Adrenal gland (tissue), 19 donors: ENCODE measurements at places on chromosomes 7 and 10. TPM values are rescaled to one million over a fixed set of nuclear protein-coding genes. Genes with fewer than 3 reads are reported as not detected.
A peak's percentile ranks its signal among the peaks of the same experiment; 100 is the strongest.

DNA sequence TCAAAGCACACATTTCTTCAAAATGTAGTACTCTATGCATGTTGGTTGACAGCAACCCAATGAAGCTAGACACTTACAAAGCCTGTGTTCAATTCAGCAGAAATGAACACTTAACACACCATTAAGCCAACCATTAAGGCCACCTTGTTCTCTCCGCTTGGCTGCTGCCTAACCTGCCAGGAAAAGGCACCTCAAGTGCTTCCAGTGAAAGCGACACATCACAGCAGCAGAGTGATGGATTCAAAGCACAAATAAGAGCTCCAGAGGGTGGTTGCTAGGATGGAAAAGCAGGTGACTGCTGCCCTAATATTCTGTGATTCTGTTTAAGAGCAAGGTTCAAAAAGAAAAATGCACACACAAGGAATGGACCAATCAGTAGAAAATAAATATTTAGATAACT is 81.5 kb upstream of the GNAI1 start:
- no peak overlapping the region for H3K4me3 ChIP-seq
- no peak for DNase-seq
- H3K4me1 ChIP-seq, result peaks cover 4% of the 10 kb centered on the region

Gene ATRNL1
- 28.4 TPM for total RNA-seq

GRCh38 chr10:52453501-52453900 is 139.4 kb downstream of the DKK1 start:
- no peaks in the 10 kb centered on the region for H3K36me3 ChIP-seq
- no peak for DNase-seq
- H3K4me1 ChIP-seq, result no peaks in the 10 kb centered on the region
- H3K27me3 ChIP-seq, result no peaks in the 10 kb centered on the region
- no peak overlapping the region for H3K4me3 ChIP-seq
- no peak overlapping the region for H3K27ac ChIP-seq

- H3K27me3 ChIP-seq, result no peaks in the 10 kb centered on the region
- no peak overlapping the region for H3K4me3 ChIP-seq
- H3K4me1 ChIP-seq, result no peaks in the 10 kb centered on the region
- H3K27ac ChIP-seq, result peak overlapping the region; percentile 28
- no peak for DNase-seq
Measured at GRCh38 chr10:95788830-95789229, 32.9 kb downstream of the ENTPD1 start.

Gene NME8
- total RNA-seq, result not detected

DNA sequence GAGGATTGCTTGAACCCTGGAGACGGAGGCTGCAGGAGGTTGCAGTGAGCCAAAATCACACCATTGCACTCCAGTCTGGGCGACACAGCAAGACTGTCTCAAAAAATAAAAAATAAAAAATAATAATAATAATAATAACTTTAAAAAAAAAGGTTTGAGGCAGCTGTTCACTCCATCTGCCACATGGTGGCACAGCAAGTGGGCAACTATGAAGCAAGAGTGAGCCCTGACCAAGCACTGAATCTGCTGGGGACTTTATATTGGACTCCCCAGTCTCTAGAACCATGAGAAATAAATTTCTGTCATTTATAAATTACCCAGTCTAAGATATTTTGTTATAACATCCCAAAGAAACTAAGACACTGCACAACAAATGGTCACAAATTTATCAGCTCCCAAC is 14.6 kb upstream of the BRI3 start:
- no peak overlapping the region for H3K4me3 ChIP-seq
- no peaks in the 10 kb centered on the region for H3K36me3 ChIP-seq
- no peaks in the 10 kb centered on the region for H3K4me1 ChIP-seq
- no peak overlapping the region for H3K27ac ChIP-seq
- H3K27me3 ChIP-seq, result no peaks in the 10 kb centered on the region

DNA sequence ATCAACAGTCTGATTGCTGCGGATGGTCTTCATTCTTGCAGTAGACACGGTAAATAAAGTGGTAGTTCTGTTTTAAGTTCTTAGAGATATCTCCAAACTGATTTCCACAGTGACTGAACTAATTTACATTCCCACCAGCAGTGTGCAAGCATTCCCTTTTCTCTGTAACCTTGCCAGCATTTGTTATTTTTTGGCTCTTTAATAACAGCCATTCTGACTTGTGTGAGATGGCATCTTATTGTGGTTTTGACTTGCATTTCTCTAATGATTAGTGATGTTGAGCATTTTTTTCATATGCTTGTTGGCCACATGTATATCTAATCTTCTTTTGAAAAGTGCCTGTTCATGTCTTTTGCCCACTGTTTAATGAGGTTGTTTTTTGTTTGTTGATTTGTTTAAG is 30.2 kb upstream of the CXCL12 start:
- no peak overlapping the region for H3K27ac ChIP-seq
- H3K27me3 ChIP-seq, result no peaks in the 10 kb centered on the region
- DNase-seq, result no peak
- H3K4me3 ChIP-seq, result no peak overlapping the region
- no peaks in the 10 kb centered on the region for H3K36me3 ChIP-seq

DNA sequence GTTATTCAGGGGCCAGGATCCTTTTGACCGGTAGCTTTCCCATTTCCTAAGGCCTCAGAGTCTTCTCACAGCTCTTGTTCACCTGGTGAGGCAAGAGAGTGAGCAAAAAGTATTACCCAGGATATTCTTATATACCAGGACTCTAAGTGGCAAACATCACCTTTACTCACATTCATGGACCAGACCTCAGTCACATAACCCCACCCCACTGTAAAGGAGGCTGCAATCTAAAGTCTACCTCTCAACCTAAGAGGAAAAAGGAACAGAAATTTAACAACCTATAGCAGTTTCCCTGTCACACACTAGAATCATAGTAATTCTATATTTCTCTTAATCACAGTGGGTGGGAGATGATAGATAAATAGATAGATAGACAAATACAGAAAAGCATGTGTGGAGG is 176.0 kb upstream of the PTPRZ1 start:
- H3K27ac ChIP-seq, result no peak overlapping the region
- no peak for DNase-seq

GRCh38 chr7:27689591-27690164 is 27.0 kb upstream of the HIBADH start:
- no peaks in the 10 kb centered on the region for H3K36me3 ChIP-seq
- H3K27me3 ChIP-seq, result no peaks in the 10 kb centered on the region
- no peak overlapping the region for H3K27ac ChIP-seq
- peak; percentile 72 for DNase-seq
- H3K4me1 ChIP-seq, result peaks cover 6% of the 10 kb centered on the region

DNA sequence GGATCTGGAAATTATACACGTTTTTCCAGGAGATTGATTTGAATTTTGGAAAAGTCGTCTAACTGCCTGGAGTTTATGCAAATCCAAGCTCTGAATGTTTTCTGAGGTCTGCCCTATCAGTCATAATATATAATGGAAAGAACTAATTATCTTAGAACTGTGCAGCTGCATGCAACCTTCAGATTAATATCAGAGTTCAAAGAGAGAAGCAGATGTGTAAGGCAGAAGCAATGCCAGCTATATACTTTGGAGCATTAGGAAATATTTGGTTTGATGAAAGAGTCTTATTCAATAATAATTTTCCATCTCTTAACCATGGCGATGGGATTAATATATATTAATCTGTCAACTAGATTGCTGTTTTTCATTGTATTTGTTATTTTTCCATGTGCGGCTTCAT is 500.9 kb downstream of the NEBL start:
- no peak for DNase-seq
- no peaks in the 10 kb centered on the region for H3K27me3 ChIP-seq
- no peaks in the 10 kb centered on the region for H3K4me1 ChIP-seq
- no peaks in the 10 kb centered on the region for H3K36me3 ChIP-seq
- H3K4me3 ChIP-seq, result no peak overlapping the region
- H3K27ac ChIP-seq, result no peak overlapping the region

GRCh38 chr7:10824154-10824553 is 149.5 kb upstream of the PHF14 start:
- no peaks in the 10 kb centered on the region for H3K36me3 ChIP-seq
- no peaks in the 10 kb centered on the region for H3K4me1 ChIP-seq
- H3K27ac ChIP-seq, result no peak overlapping the region
- H3K27me3 ChIP-seq, result no peaks in the 10 kb centered on the region
- no peak overlapping the region for H3K4me3 ChIP-seq
- no peak for DNase-seq

Gene PCLO
- 5.5 TPM for total RNA-seq

Gene SPACDR
- total RNA-seq, result not detected

Gene ARL5B
- 7.9 TPM for total RNA-seq

- peaks cover 13% of the 10 kb centered on the region for H3K4me1 ChIP-seq
- DNase-seq, result peak; percentile 55
- no peaks in the 10 kb centered on the region for H3K27me3 ChIP-seq
- no peak overlapping the region for H3K27ac ChIP-seq
- no peaks in the 10 kb centered on the region for H3K36me3 ChIP-seq
Measured at GRCh38 chr7:102152672-102153598, 133.7 kb upstream of the SH2B2 start.

GRCh38 chr10:98676895-98677294 is 230.2 kb upstream of the HPS1 start:
- H3K27me3 ChIP-seq, result no peaks in the 10 kb centered on the region
- H3K4me3 ChIP-seq, result no peak overlapping the region
- DNase-seq, result no peak

DNA sequence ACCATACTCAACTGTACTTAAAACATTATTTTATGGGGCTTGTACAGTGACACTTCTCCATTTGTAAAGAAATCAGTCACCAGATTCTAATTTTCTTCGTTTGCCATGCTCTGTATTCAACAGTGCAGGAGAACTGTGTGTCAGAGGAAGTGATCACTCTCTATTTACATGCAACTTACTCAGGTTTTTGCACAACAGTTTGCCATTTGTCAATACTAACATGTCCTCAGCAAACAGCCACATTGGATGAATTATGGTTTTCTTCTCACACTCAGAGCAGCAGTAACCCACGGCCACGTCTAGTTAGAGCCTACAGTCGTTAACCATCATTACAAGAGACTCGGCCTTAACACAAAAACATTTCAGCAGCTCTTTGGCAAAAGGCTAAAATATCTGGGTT is 69.2 kb upstream of the SP4 start:
- no peak overlapping the region for H3K4me3 ChIP-seq
- no peak overlapping the region for H3K27ac ChIP-seq
- no peaks in the 10 kb centered on the region for H3K4me1 ChIP-seq

Gene ZNF33A
- total RNA-seq, result 31.4 TPM

GRCh38 chr10:131830446-131831130 is 70.2 kb upstream of the PPP2R2D start:
- no peaks in the 10 kb centered on the region for H3K36me3 ChIP-seq
- peaks cover 4% of the 10 kb centered on the region for H3K27me3 ChIP-seq
- no peaks in the 10 kb centered on the region for H3K4me1 ChIP-seq
- DNase-seq, result no peak

- H3K27me3 ChIP-seq, result no peaks in the 10 kb centered on the region
- peak overlapping the region; percentile 88 for H3K27ac ChIP-seq
- DNase-seq, result peak; percentile 57
- no peaks in the 10 kb centered on the region for H3K36me3 ChIP-seq
- peak overlapping the region; percentile 22 for H3K4me3 ChIP-seq
Measured at GRCh38 chr10:688312-689120, 952 bp downstream of the DIP2C start.

Gene DGKI
- 0.99 TPM for total RNA-seq

Gene ARHGAP21
- 130 TPM for total RNA-seq

- H3K27me3 ChIP-seq, result no peaks in the 10 kb centered on the region
- DNase-seq, result no peak
- H3K36me3 ChIP-seq, result no peaks in the 10 kb centered on the region
- H3K27ac ChIP-seq, result no peak overlapping the region
- H3K4me1 ChIP-seq, result no peaks in the 10 kb centered on the region
- no peak overlapping the region for H3K4me3 ChIP-seq
Measured at GRCh38 chr10:86033581-86033980, 333.0 kb downstream of the GRID1 start.

GRCh38 chr10:77562742-77563141 is 74.9 kb downstream of the KCNMA1 start:
- no peaks in the 10 kb centered on the region for H3K4me1 ChIP-seq
- peaks cover 4% of the 10 kb centered on the region for H3K27me3 ChIP-seq
- no peak overlapping the region for H3K27ac ChIP-seq
- H3K36me3 ChIP-seq, result no peaks in the 10 kb centered on the region
- no peak for DNase-seq

Gene NEURL1
- not detected for total RNA-seq

GRCh38 chr10:12509016-12509793 is 159.9 kb downstream of the CAMK1D start:
- H3K4me1 ChIP-seq, result no peaks in the 10 kb centered on the region
- no peaks in the 10 kb centered on the region for H3K36me3 ChIP-seq
- no peak overlapping the region for H3K27ac ChIP-seq
- no peak overlapping the region for H3K4me3 ChIP-seq
- H3K27me3 ChIP-seq, result no peaks in the 10 kb centered on the region
- peak; percentile 21 for DNase-seq

- H3K27me3 ChIP-seq, result no peaks in the 10 kb centered on the region
- H3K36me3 ChIP-seq, result peaks cover 28% of the 10 kb centered on the region
- peak overlapping the region; percentile 86 for H3K27ac ChIP-seq
- DNase-seq, result no peak
Measured at GRCh38 chr7:72924386-72924732, 536 bp upstream of the POM121 start.

DNA sequence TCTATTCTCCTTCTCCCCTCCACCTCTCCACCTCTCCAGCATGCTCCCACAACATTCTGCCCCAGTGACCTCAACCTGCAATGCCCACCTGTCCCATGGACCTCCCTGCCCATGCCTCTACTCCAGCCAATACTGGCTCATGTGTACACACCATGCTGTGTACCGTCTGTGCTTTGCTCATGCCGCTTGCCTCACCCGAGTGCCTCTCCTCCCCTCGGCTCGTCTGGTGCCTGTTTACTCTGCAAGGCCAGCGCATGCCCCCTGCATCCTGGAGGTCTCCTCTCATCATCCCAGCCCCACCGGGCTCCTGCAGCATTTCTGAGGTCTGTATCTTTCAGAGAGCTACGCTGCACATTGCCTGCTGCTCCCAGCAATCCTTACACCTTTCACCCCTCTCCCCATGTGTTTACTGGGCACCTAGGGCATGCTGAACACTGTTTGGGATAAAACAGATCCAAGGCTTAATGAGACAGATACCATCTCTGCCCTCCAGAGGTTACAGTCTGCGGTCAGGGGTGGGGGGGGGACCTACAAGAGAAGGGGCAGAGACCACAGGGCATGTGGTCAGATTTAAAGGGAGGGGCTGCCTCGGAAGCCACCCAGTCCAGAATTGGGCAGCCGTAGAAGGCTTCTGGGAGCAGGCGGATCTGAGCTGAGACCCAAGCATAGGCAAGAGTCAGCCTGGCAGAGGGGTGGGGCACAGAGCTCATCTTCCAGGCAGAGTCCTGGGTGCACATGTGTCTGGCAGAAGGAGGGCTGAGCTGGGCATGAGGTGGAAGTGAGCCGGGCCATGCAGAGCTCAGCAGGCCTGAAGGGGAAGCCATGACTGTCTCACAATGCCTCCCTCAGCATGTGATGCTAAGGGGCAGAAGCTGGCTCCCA is 29.6 kb upstream of the PSAP start:
- H3K27me3 ChIP-seq, result no peaks in the 10 kb centered on the region
- no peak overlapping the region for H3K27ac ChIP-seq
- peaks cover 4% of the 10 kb centered on the region for H3K4me1 ChIP-seq
- H3K36me3 ChIP-seq, result no peaks in the 10 kb centered on the region

Gene CHRM2
- total RNA-seq, result 0.39 TPM
